ENCODE measurements at places on chromosomes 6 and 20.

- no peak for DNase-seq
Observed at GRCh38 chr6:25166955-25167748, 112.0 kb upstream of the CARMIL1 start.

GRCh38 chr6:80638213-80639055, 532.0 kb downstream of the BCKDHB start:
- DNase-seq: no peak

GRCh38 chr6:46967826-46968349, 46.1 kb upstream of the ADGRF5 start:
- no peak for DNase-seq

- DNase-seq: no peak
Observed at GRCh38 chr6:84309336-84309735, 81.9 kb upstream of the CEP162 start.

DNA sequence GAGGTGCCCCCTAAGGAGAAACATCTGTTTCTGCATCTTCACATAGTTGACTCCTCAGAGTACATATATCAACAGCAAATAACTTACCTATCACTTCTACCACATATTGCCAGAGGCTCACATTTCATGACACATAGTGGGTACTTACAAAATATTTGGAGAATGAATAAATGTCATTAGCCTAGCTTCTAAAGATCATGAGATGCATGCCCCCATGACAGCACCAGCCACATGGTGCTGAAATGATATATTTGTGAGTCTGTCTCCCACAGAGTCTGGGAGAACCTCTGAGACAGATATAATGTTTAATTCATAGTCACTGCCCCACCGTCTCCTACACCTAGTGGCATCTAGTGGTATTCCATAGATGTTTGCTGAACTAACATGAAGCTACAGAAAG, 555.6 kb downstream of the KIF16B start:
- DNase-seq: no peak

- no peak for DNase-seq
Observed at GRCh38 chr6:71419217-71420094, 130.8 kb downstream of the OGFRL1 start.

DNA sequence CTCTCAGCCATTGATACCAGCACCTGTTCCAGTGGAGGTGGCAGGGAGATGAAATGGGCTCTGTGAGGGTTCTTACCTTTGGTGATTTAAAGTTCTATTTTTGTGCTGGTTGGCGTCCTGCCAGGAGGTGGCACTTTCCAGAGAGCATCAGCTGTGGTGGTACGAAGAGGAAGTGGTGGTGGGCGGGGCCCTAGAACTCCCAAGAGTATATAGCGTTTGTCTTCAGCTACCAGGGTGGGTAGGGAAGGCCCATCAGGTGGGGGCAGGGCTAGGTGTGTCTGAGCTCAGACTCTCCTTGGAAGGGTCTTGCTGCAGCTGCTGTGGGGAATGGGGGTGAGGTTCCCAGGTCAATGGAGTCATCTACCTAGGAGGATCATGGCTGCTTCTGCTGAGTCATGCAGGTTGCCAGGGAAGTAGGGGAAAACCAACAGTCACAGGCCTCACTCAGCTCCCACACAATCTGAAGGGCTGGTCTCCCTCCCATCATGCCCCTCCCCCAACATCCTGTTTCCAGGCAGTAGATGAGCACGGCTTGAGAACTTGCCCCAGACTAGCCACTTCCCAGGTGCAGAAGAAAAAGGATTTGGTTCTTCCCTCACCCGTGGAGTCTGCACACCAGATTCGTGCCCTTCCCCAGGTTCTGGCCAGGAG, 46.6 kb downstream of the MOXD1 start:
- peak; percentile 87 for DNase-seq

- DNase-seq: peak; percentile 70
Observed at GRCh38 chr20:38842558-38842981, 37.1 kb downstream of the PPP1R16B start.

- DNase-seq: no peak
Observed at GRCh38 chr6:140708441-140708840, 1334.0 kb upstream of the CITED2 start.

DNA sequence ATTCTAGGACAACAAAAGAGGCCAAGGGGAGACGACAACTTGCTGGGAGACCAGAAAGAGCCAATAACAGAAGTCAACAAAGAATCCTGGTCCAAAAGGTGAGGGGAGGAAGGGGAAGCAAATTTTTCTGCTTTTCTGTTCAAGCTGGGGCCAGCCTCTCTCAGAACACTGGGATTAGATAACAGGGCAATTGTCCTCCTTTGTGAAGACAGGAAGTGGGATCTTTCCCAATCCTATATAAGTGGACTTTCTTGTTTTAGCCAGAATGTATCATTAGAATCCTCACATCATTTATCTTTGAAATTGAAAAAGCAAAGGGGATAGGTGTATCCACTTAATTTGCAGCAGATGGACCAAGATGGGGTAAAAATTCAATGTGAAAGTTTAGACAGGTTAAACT, 101.2 kb upstream of the COL21A1 start:
- DNase-seq: no peak

DNA sequence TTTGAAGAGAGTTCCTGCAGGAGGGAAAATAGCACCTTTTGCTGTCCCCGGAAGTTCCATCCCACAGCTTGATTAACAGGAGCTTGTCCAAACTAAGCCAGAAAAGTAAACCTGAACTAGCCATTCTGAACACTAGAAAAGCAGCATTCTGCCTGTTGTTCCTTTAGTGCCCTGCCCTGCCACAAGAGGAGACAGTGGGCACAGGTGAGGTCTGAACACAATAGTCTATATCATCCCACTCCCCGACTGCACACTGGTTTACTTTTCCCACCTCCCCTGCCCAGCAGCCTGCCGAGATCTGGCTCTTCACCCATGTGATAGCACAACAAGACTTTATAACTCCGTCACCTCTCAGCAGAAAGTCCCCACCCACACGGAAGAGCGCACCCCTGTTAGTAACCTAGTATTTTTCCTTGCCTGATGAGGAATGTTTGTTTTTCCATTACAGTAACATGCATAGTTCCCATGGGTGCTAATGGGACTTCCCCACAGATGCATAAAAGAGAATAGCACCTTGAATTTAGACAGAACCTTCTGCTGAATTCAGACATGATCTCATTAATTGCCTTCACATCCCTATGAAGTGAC, 59.7 kb downstream of the TFAP2A start:
- peak; percentile 5 for DNase-seq

DNA sequence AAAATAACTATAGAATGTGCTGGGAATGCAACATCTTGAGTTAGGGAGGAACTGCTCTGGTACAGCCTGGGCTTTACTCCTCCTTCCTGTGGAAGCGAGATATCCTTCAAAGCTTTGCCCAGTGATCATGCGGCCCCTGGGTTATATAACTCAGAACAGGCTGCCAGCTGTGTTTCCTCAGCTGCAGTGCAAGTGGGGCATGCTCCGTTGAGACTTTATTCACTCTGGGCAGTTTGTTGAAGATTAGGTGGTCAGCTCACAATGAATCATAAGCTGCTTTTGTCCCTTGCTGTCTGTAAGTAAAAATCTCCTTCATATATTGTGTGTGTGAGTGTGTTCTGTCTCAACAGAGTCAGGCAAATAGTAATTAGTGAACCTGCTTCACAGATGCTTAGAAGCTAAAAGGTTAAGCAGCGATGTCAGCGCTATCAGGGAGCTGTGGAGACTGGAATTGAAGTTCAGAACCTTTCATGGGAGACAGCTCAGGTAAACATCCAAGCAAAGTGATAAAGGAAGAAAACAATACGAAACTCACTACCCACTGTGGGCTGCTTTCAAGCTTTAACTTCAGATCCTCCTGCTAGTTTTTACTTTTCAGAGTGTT, 688.4 kb downstream of the HTR1B start:
- DNase-seq: no peak

GRCh38 chr6:100447081-100447899, 17.4 kb downstream of the SIM1 start:
- DNase-seq: no peak

GRCh38 chr6:6694825-6695624, 106.5 kb downstream of the LY86 start:
- no peak for DNase-seq

DNA sequence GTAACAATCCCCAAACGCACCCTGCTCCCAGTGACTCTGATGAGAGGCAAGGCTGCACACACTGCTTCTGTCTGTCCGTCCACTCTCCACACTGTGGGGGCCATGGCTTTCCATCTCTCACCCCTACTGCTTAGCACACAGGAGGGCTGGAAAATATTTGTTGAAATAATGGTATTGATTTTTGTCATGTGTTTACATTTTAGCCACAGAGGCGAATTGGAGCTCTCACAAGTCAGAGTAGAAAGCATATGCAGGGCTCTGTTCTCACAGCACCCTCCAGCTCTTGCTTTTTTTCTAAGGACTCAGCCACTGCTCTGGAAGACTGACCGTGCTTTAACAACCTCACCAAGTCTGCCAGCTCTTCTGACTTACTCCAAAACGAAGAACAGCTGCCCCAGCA, 273.8 kb downstream of the GMDS start:
- DNase-seq: no peak

DNA sequence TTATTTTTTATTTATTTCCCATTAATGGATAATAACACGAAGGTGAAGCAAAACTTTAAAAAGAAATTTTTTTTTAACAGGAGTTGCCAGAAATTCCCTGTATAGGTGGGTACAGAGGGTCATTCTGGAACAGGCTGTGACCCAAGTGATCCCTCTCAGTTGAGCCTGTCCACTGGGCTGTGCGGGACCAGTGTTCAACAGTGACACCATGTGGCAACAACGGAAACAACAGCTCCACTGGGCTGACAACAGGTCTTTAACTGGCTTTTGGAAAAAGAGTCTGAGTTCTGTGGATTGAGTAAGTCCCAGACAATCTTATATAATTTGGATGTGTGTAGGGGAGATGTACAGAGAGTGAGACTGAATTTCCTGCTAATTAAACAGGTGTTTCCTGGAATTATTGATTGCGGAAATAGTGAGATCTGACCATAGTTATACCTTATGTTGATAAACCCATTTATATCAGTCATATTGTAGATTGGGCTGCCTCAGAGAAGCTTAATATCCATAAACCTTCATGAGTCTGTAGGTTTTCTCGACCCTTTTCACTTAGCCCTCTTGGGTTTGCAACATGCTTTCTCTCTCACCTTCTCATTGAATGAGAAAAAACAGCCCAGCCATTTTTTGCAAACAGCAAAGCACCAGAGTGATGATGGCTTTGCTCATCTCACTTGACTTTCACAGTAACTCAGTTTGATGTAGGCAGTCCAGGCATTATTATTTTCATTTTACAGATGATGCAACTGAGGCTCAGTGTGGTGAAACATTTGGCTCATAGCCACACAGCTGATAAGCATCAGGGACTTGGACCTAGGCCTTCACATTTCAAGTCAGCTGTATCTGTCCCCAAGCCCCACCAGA, 17.5 kb downstream of the KIAA1755 start:
- DNase-seq: peak; percentile 20

DNA sequence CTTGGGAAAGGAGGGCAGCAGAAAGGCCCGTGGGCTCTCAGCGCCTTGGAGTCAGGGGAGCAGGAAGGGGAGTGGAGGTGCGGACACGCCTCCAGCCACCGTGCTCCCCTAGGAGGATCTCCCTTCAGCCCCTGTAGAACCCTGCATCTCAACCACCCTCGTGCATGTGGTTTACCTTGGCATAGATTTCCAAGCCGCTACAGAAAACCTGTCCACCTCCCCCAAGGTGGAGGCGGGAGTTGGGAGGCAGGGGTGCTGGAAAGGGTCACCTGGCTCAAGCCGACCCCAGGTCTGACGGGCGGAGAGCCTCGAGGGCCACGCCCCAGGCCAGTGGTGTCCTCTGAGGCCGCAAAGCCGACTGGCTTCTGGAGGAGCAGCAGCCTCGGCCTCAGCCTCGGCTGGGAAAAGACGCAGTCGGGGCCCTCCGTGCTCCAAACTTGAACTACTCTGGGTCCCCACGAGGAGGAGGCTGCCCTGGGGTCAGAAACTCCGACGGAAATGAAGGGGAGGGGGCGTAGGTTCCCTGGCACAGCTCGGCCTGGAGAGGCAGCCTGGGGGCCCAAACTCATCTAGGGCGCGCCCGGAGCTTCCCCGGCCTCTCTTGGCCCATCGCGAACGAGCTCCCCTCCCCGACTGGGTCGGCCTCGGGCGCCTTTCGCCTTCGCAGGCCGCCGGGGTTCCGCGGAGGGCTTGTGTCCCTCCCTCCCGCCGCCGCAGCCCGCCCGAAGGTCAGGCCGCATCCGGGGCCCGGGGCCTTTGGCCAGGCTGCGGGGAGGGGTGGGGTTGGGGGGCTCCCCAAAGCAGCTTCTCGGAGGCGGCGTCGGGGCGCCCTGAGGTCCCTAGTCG, 6.3 kb upstream of the FOXF2 start:
- DNase-seq: no peak

- no peak for DNase-seq
Observed at GRCh38 chr6:153129873-153130514, 1.1 kb downstream of the RGS17 start.

DNA sequence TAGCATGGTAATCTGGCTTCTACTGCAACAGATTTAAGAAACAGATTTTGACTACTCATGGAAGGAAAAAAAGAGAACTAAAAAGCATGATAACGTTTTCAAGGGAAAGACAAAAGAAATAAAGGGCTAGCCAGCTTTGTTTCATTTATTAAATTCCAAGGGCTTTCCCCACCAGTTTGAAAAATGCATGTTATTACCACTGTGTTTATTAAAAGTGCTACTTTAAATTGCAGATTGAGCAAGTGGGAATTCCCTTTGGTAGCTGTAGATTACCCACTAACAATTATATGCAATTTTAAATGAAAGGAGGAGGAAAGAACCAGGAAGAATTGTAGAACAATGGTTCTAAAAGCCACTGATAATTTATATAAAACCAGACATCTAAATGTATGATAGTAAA, 40.6 kb upstream of the NHSL1 start:
- no peak for DNase-seq

- no peak for DNase-seq
Observed at GRCh38 chr6:53813801-53814200, 19.0 kb downstream of the LRRC1 start.

- no peak for DNase-seq
Observed at GRCh38 chr20:60272790-60273189, 314.6 kb downstream of the CDH26 start.

DNA sequence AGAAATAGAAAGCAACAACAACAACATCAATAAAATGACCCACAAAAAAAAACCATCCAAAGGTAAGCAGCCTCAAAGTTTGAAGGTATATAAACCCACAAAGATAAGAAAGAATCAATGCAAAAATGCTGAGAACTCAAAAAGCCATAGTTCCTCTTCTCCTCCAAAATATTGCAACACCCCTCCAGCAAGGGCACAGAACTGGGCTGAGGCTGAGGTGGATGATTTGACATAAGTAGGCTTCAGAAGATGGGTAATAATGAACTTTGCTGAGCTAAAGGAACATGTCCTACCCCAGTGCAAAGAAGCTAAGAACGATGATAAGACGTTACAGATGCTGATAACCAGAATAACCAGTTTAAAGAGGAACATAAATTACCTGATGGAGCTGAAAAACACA, 188.8 kb upstream of the BTBD3 start:
- no peak for DNase-seq

GRCh38 chr20:19813846-19814640, 56.0 kb downstream of the RIN2 start:
- no peak for DNase-seq

GRCh38 chr20:49835031-49835430, 22.4 kb downstream of the SLC9A8 start:
- DNase-seq: no peak

GRCh38 chr20:6232436-6232835, 109.6 kb upstream of the FERMT1 start:
- no peak for DNase-seq

Measured in stimulated activated naive B cell treated with anti-CD40 and anti-IgM and Interleukin-4, amounts not matched to agents 10 μg/mL and 1 μg/mL and 100 μg/mL, for 72 hours (primary cell).